ENCODE measurements at places on chromosomes 6 and 20.

DNA sequence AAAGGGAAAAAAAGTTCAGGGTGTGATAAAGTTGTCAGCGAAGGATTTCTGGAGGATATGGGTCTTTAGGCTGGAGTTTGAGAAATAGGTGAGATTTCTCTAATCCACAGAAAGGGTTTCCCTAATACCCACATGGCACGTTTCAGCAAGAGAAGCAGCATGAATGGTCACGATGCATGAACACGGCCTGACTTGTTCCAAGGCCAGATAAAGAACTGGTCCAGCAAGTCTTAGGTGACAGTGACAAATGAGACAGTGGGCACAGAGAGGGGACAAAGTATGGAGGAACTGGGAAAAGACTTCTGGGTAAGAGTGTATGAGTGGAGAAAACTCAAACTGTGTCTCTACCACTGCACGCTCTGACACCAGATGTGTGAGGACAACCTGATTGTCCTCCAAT lies 262.0 kb upstream of the FOXQ1 start:
- no peak for DNase-seq

DNA sequence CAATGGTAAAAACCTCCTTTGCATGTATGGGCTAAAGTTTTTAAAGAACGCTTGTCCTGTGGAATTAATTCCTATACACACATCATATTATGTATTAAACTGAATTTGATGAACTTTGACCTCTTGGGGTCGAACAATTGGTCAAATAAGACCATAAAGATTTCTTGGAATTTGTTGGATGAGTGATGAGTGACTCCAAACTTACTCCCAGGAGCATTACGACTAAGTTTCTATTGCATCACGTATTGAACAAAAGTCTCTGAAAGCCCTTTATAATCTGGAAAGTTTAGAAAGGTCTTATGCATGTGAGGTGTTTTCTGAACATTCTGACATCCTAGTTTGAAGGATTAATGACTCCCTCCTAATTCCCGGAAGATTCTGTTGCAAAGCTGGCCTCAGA lies 126.9 kb upstream of the BMP5 start:
- no peak for DNase-seq

GRCh38 chr6:12653486-12653885 lies 63.1 kb upstream of the PHACTR1 start:
- DNase-seq: no peak

DNA sequence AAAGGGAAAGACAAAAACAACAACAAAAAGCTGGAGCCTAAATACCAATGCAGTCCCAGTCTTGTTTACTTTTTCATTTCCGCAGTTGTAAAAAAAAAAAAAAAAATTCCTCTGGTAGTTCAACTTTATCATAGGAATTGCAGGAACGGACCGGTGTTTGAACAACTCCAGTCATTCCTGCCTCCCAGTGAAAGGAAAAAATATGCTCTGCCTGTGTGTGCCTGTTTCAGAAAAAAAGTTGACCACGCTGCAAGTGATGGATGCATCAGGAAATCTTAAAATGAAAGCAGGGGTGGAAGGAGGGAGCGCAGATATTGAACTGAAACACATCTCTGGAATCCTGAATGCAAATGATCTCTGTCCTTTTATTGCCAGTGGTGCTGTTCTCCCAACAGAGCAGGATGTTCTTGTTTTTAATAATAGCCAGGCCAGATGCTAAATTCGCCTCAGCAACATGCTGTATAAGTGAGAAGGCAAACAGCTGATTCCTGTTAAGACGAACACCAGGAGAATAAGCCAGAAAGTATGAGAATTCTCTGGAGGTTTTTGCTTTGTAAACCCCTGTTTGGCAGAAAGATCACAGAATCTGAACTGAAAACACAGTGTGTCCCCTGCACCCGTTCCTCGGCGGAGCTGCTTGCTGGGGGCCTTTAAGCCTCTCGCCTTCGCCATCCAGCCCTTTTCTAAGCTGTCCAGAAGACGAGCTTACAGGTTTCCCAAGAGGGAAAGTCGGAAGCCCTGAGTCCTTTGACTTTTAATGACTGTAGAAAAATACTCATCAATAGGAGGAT lies 178.4 kb upstream of the SUPT3H start:
- DNase-seq: no peak
